Frontal cortex (tissue), 4 donors: ENCODE measurements at places on chromosomes 1 and 21. TPM values are rescaled to one million over a fixed set of nuclear protein-coding genes. Genes with fewer than 3 reads are reported as not detected.

DNA sequence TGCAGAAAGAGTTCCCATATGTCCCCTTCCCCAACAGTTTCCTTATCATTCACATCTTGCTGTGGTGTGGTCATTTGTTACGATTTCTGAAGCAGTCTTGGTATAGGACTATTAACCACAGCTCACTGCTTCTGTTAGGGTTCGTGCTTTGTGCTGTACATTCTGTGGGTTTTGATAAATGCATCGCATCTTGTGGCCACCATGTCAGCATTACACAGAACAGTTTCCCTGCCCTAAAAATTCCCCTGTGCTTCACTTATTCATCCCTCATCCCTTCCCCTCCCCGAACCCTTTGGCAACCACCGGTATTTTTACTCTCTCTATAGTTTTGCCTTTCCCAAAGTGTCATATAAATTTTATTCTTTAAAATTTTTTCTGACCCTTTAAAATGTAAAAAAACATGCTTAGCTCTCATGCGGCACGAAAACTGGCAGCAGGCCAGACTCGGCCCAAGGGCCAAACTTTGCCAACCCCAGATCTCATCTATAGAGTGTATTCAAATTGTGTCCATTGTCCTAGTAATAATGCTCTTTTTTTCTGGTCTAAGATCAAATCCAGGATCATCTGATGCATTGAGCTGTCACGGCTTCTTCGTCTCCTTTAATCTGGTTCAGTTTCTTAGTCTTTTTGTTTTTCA lies 78.2 kb downstream of the SIM2 start:
- DNase-seq = no peak

WNT4 gene
- total RNA-seq = 3.3 TPM

SLC50A1 gene
- total RNA-seq = 4.9 TPM

DNA sequence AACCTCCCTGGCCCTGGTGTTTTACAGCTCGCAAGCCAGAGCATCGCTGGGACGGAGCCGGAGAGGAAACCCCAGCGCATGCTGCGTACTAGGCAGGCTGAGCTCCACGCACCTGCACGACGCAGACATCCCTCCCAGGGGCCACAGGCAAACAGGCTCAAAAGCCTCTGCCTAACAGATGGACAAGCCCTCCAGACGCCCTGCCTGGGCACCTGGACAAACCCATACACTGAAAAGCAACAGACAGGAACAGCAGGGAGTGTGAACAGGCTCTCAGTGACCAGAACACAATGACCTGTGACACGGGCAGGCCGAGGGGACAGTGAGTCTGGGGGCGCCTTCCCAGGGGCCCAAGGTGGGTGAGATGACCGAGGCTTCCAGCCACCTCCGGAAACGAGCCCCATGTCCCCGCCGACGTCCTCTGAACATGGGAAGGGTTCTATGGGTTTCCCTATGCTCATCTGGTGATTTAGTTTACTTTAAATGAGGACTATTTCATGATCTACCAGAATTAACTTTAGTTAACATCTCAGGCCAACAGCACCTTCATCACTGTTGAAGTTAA lies 40.3 kb downstream of the NPHP4 start:
- no peak for DNase-seq

GRCh38 chr1:21882721-21883415 lies 54.2 kb downstream of the HSPG2 start:
- no peak for DNase-seq

DNA sequence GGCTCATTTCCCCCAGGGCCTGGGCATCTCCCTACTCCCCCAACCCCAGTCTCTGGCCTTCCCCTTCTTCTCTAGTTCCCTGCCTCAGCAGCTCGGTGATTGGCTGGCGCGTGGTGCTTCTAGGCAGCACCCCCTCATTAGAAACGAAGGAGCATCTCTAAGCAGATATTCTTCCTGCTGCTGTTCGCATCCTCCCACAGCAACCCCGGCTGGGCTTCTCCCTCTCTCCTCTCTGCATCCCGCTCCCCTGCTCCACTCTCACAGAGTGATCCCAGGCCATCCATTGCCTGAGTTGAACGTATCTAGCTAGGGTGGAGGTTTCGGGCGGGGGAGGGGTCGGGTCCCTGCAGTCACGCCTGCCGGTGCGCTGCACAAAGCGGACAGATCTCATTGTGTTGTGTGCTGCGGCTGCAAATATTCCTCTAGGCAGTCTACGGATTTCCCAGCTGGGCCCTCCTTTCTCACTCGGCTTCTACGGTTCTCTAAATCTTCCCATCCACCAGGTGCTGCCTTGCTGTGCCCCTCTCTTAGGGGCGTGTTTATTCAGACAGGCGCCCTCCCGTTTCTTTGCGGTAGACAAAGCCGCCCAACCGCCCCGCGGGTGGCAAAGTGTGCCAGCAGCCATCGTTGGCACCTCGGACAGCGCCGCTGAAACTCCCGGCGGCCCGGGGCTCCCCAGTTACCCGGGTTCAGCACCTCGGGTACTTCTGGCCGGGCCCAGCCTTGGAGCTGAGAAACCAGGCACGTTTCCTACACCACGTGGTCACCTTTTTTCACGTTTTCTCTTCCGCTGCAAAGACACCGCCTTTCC lies 2.2 kb downstream of the CACNA1E start:
- DNase-seq = peak; percentile 29

DNA sequence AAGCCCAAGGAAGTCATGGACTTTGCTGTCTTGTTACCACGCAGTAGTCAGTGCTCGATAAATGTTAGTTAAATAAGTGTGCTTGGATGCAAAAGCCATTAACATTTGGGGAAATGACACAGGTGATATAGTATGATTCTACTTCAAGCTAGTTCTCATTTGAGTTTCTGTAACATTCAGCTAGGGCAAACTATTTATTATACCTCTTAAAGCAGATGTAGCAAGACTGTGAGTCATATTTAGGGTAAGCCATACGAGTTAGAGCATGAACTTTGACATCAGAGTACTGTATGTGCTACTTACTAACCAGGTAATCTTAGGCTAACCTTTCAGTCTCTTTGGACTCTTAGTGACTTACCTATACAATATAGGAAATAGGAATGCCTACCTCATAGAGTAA lies 21.0 kb downstream of the CLCA4 start:
- no peak for DNase-seq

AVPR1B gene
- not detected for total RNA-seq

- no peak for DNase-seq
Observed at GRCh38 chr1:110135666-110136065, 14.6 kb upstream of the SLC6A17 start.
